ENCODE measurements at places on chromosomes 3 and 15.
A peak's percentile ranks its signal among the peaks of the same experiment; 100 is the strongest.

- peak; percentile 43 for DNase-seq
Measured at GRCh38 chr3:38138349-38139190, at the start of gene MYD88. Gene MYD88 (plus strand): TSS chr3:38138661. CDS start chr3:38138701, 40 bp downstream.

GRCh38 chr3:196537319-196537984 is 22.3 kb upstream of the SMCO1 start:
- DNase-seq: peak; percentile 36

GRCh38 chr15:47997195-47998080 is 123.4 kb upstream of the SLC24A5 start:
- DNase-seq: no peak

GRCh38 chr15:48806151-48806550 is 4.7 kb downstream of the CEP152 start:
- DNase-seq: peak; percentile 46

DNA sequence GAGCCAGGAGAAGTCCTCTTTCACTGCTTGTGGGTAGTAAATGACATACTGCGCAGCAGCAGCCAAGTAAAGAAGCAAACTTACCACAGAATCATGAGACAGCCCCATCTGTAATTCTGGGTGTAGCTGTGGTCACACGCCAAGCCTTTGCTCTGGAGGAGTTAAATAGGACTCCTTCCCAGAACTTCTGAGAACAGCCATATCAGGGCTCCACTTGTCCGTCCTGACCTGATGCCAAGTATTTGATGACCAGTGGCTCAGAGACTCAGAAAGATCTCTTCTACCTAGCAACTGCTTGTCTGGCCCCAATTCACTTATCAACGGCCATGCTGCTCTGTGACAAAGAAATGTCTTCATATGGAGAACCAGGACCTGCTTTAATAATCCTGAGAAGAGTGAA is 20.6 kb upstream of the GOLIM4 start:
- DNase-seq: peak; percentile 59

DNA sequence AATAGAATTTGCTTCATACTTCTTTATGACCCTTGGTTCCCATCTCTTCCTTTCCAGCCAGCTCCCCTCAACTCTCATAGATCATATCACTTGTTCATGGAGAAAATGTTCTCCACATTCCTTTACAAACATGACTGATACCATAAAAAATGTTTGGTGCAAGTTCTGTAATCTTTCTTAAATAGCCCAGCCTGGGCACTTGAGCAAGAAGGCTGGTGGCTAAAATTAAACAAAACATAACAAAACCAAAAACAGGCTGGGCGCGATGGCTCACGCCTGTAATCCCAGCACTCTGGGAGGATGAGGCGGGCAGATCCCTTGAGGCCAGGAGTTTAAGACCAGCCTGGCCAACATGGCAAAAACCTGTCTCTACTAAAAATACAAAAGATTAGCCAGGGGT is 8.9 kb upstream of the POLR2M start:
- no peak for DNase-seq

DNA sequence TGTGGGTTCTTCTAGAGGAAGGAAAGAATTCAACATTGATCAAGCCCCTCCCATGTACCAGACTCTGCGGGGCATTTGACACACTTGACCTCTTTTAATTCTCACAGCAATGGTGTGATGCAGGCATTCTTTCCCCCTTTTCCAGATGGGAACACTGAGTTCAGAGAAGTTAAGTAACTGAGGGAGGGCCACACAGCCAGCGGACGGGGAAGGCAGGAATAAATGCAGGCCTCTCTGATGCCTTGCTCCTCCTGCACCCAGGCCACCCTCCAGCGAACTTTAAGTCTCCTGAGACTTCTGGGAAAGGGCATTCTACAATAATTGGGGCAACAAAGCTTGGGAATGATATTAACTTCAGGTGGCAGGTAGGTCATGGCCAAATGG is 227.4 kb downstream of the UACA start:
- no peak for DNase-seq

Data from fibroblast of mammary gland (primary cell).